ENCODE measurements at places on chromosomes 13 and 19. TPM values are rescaled to one million over a fixed set of nuclear protein-coding genes. Genes with fewer than 3 reads are reported as not detected.

ZNF677 gene
- 21.0 TPM for total RNA-seq

DACT3 gene
- total RNA-seq, result 0.22 TPM

GRCh38 chr19:48659768-48660167 lies 13.0 kb downstream of the NTN5 start:
- DNase-seq, result no peak
- no peak overlapping the region for H3K4me3 ChIP-seq
- H3K4me1 ChIP-seq, result peaks cover 2% of the 10 kb centered on the region

CNMD gene
- not detected for total RNA-seq

- no peaks in the 10 kb centered on the region for H3K36me3 ChIP-seq
- no peak for DNase-seq
- no peak overlapping the region for H3K4me3 ChIP-seq
- H3K27me3 ChIP-seq, result no peaks in the 10 kb centered on the region
- no peaks in the 10 kb centered on the region for H3K4me1 ChIP-seq
These were observed 18.3 kb upstream of the PRODH2 start for GRCh38 chr19:35830986-35831385.

DNA sequence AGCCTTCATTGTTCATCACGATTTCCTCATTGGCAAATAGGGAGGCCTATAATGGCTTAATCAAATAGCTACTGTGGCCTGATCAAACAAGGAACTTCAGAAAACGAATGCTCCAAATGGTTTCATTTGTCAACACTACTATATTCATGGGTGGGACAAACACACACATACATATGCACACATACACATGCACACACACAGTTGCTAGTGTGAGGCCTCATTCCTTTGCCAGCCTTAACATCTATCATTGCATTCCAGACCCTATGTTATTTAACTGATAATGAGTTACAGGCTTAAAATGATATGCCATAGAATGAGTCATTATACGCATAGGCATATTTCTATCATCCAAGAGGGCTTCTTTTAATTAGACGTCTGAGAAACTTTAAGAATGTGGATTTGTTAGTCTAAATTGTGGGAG lies 140.2 kb downstream of the KLF5 start:
- no peak for DNase-seq
- no peaks in the 10 kb centered on the region for H3K36me3 ChIP-seq
- no peak overlapping the region for H3K4me3 ChIP-seq
- no peak overlapping the region for H3K27ac ChIP-seq

PSG11 gene
- total RNA-seq, result not detected

PCDH17 gene
- total RNA-seq, result 5.0 TPM

FARP1 gene
- total RNA-seq, result 77.7 TPM

DNA sequence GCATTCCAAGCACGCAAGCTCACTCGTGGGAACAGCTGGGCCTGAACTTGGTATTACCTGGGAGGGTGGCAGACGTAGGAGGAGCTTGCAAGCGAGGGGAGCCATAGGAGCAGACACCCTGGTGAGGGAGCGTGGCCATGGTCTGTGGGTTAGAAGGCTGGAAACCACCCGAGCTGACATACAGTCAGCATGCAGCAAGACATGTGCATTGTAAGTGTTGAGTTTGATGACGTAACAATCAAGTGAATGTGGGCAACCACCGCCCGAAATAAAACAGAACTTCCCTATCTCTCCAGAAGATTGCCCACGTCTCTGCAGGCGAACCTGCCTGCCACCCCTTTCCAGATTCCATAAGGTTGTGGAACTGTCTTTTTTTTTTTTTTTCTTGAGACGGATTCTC lies 26.8 kb downstream of the UBXN6 start:
- no peaks in the 10 kb centered on the region for H3K27me3 ChIP-seq
- no peak for DNase-seq
- no peaks in the 10 kb centered on the region for H3K4me1 ChIP-seq
- H3K36me3 ChIP-seq, result peaks cover 6% of the 10 kb centered on the region
- H3K27ac ChIP-seq, result no peak overlapping the region
- no peak overlapping the region for H3K4me3 ChIP-seq

SYT5 gene
- total RNA-seq, result 0.42 TPM

GFY gene
- not detected for total RNA-seq

ZNF471 gene
- total RNA-seq, result 3.1 TPM

DNA sequence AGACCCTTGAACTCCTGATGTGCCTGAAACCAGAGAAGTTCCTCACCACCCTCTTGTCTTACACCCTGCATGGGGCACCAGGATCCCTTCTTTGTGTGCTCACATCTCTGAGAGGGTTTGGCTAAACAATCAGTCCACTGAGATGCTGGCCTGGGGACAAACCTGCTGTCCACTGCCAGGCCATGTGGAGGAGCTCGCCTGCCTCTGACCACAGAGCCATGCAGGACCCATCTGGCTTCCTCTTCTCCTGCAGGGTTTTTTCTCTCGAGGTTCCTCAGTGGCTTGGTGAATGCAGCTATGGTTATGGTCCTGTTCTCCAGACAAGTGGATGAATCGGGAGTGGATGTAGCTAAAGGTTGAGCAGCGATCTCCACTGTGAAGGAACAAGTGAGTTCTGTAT lies 49.1 kb upstream of the MEDAG start:
- no peaks in the 10 kb centered on the region for H3K36me3 ChIP-seq
- no peak overlapping the region for H3K27ac ChIP-seq
- DNase-seq, result no peak
- H3K27me3 ChIP-seq, result peaks cover 2% of the 10 kb centered on the region

DNA sequence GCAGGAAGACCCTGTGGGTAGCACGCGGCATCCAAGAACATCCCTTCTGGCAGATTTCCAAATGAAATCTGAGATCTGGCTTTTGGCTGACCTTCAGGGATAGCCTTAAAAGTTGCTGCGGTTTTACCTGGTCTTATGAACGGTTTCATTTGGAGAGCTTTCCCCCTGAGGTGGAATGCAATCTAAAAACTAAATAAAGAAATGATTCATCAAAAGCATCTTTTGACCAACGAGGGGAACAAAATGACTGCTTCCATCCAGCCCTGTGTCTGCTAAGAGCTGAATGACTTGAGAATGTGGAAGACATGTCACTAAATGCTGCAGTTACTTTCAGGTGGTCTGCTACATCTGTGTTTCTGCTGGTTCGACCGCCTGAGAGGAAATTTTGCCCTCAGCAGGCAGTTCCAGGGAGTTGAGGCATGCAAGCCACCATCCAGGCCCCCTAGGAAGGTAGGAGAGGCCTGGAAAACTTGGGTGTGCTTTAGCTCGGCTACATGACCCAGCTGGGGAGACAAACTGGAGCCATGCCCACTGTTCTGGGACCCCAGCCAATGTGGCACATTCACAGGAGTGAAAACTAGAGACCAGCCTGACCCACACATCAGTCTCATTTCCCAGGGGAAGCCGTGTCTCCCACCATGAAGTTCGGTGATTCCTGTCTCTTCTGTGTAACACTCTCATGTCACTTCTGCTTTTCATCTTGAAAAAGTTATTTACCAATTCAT lies 175.1 kb upstream of the KL start:
- H3K27ac ChIP-seq, result no peak overlapping the region
- no peak for DNase-seq
- peaks cover 4% of the 10 kb centered on the region for H3K27me3 ChIP-seq
- no peaks in the 10 kb centered on the region for H3K36me3 ChIP-seq

DNA sequence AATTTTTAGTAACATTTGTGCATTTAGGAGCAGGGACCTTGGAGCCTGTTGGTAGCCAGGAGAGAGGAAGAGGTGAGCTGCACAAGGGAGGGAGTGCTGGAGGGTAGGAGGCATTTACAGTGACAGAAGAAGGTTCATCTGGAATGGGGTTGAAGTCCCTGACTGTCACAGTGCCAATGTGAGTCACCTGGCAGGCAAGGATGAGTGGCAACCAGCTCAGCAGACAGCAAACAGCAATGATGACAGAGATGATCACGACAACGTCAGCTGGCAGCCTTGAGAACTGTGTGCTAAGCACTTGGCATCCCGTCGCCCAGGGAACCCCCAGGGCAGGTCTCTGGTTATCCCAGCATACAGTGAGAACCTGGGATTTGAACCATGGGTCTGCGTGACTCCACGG lies 2.6 kb downstream of the OR10H5 start:
- no peak overlapping the region for H3K27ac ChIP-seq
- no peaks in the 10 kb centered on the region for H3K36me3 ChIP-seq
- no peak overlapping the region for H3K4me3 ChIP-seq
- DNase-seq, result no peak
- no peaks in the 10 kb centered on the region for H3K27me3 ChIP-seq

C2CD4C gene
- total RNA-seq, result 0.38 TPM

DNA sequence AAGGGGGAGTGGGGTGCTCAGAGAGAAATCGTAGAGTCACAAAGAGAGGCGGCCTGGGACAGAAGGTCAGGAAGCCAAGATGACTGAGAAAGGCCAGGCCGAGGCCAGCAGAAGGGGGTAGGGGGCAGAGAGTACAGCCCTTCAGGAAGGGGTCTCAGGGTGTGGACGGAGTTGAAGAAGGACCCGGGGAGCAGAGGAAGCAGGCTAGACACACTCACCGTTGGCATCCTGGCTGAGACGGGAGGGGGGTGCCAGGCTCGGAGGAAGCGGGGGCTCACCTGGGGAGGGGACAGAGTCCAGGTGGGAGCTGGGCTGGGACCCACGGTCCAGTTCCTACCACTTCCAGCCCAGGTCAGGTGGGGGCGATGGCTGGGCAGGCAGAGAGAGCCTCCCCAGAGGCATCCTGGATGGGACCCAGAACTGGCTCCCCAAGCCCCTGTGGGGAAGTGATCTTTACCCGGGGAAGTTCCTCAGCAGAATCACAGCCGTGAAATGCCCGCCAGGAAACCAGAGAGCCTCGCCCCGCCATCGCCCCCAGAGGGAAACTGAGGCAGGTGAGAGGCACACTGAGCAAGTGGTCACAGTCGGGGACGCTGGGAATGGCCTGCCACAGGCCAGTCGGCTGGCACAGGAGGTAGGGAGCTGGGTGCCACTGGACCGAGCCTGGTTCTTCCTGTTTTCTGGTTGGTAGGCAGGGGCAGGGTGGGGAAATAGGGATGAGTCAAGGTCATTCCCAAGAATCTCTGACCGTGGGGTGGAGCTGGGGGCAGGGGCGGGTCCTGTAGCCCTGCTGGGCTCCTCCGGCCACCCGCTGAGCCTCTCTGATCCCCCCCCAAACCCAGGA lies 1.4 kb downstream of the MATK start:
- H3K27ac ChIP-seq, result no peak overlapping the region
- no peak for DNase-seq
- H3K27me3 ChIP-seq, result peaks cover 8% of the 10 kb centered on the region

F10 gene
- total RNA-seq, result not detected

ZNF99 gene
- not detected for total RNA-seq

DNA sequence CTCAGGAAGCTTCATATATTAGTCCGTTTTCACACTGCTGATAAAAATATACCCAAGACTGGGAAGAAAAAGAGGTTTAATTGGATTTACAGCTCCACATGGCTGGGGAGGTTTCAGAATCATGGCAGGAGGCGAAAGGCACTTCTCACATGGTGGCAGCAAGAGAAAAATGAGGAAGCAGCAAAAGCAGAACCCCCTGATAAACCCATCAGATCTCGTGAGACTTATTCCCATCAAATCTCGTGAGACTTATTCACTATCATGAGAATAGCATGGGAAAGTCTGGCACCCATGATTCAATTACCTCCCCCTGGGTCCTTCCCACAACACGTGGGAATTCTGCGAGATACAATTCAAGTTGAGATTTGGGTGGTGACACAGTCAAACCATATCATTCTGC lies 23.1 kb downstream of the FLT3 start:
- no peaks in the 10 kb centered on the region for H3K4me1 ChIP-seq
- H3K36me3 ChIP-seq, result no peaks in the 10 kb centered on the region
- no peak overlapping the region for H3K27ac ChIP-seq

VSTM1 gene
- not detected for total RNA-seq

ZNF208 gene
- total RNA-seq, result not detected

CASP14 gene
- total RNA-seq, result not detected

CKAP2 gene
- 62.3 TPM for total RNA-seq

GRCh38 chr19:49894879-49895565 lies 1.7 kb downstream of the IL4I1 start:
- H3K4me1 ChIP-seq, result peaks cover 16% of the 10 kb centered on the region
- no peak for DNase-seq
- H3K27me3 ChIP-seq, result no peaks in the 10 kb centered on the region

FAAP24 gene
- 5.5 TPM for total RNA-seq

GRCh38 chr13:102033386-102033785 lies 368.5 kb downstream of the FGF14 start:
- no peaks in the 10 kb centered on the region for H3K27me3 ChIP-seq
- DNase-seq, result no peak
- no peaks in the 10 kb centered on the region for H3K4me1 ChIP-seq
- no peaks in the 10 kb centered on the region for H3K36me3 ChIP-seq
- H3K27ac ChIP-seq, result no peak overlapping the region

SIGLECL1 gene
- not detected for total RNA-seq

SAFB gene
- total RNA-seq, result 96.8 TPM

GRCh38 chr19:13051557-13052165 lies 51.0 kb downstream of the LYL1 start:
- peaks cover 53% of the 10 kb centered on the region for H3K4me1 ChIP-seq
- H3K36me3 ChIP-seq, result no peaks in the 10 kb centered on the region
- H3K27ac ChIP-seq, result no peak overlapping the region

- DNase-seq, result no peak
- H3K27ac ChIP-seq, result no peak overlapping the region
- H3K36me3 ChIP-seq, result peaks cover 2% of the 10 kb centered on the region
- no peak overlapping the region for H3K4me3 ChIP-seq
These were observed 91.4 kb downstream of the MYCBP2 start for GRCh38 chr13:77235456-77236022.

DNA sequence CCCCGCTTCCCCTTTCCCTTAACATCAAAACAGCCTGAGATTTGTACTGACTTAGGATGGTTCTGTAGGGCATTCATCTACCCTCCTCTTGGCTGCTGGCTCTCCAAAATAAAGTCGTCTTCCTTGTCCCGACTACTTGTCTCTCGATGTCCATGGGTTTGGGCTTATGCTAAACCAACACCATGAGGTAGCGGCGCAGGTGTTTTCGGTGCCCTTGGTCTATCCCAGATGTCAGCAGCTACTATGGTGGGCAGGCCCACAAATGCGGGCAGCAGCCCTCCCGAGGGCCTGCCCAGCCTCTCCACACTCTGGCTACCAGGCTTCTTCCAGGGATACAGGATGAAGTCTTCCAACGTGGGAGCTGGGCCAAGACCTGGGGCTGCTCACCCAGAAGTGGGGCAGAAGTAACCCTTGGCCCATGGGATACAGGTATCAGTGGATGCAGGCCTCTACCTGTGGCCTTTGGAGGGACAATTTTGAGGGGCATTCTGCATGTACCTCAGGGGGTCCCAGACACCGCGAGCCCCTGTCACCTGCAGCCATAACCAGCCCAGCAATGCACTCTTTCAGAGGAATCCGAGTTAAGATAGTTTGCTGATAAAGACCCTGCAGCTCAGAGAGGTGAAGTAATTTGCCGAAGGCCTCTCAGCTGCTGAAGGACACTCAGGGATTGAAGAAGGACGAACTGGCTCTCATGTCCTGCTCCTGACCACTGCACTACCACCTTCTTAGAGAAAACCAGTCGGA lies 47.8 kb upstream of the VSTM2B start:
- H3K4me3 ChIP-seq, result no peak overlapping the region
- no peaks in the 10 kb centered on the region for H3K4me1 ChIP-seq
- H3K27ac ChIP-seq, result no peak overlapping the region
- H3K27me3 ChIP-seq, result no peaks in the 10 kb centered on the region

CD209 gene
- total RNA-seq, result not detected

- H3K27ac ChIP-seq, result no peak overlapping the region
- H3K27me3 ChIP-seq, result no peaks in the 10 kb centered on the region
- no peak overlapping the region for H3K4me3 ChIP-seq
- peaks cover 2% of the 10 kb centered on the region for H3K4me1 ChIP-seq
- H3K36me3 ChIP-seq, result peaks cover 4% of the 10 kb centered on the region
- no peak for DNase-seq
These were observed 918 bp upstream of the PSPN start for GRCh38 chr19:6376512-6377190.

NCR1 gene
- total RNA-seq, result not detected

DCT gene
- total RNA-seq, result not detected
